ENCODE measurements at places on chromosomes 12 and 14. TPM values are rescaled to one million over a fixed set of nuclear protein-coding genes. Genes with fewer than 3 reads are reported as not detected.

- no peak for DNase-seq
Observed at GRCh38 chr12:22321638-22322037, 12.9 kb downstream of the ST8SIA1 start.

- DNase-seq, result no peak
Observed at GRCh38 chr14:96519970-96520369, 17.8 kb downstream of the PAPOLA start.

DNA sequence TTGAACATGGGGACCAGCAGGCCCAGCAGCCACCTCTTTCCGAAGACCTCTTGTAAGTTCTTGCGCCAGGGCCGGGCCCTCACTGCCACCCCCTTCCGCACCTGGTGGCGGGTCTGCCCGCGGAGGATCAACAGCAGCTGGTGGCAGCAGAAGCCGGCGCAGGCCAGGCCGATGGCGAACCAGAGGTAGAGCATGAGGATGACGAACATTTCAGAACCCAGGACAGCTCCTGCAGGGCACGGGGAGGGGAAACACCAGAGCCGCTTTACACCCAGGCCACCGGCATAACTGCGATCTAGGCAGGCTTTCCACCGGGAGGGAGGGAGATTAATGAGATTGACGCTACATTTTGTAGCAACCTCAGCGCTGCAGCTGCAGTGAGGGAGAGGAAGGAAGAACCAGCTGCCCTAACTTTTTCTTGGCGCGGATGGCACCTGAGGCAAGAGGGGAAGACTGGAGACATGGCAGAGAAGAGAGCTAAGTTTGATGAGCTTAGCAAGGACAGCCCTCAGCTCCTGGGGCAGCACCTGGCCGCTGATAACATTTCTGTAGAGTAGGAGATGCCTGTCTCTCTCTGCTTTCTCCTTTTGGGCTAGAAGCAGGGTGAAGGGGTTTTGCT lies 7.8 kb downstream of the ZDHHC22 start:
- DNase-seq, result no peak

DNA sequence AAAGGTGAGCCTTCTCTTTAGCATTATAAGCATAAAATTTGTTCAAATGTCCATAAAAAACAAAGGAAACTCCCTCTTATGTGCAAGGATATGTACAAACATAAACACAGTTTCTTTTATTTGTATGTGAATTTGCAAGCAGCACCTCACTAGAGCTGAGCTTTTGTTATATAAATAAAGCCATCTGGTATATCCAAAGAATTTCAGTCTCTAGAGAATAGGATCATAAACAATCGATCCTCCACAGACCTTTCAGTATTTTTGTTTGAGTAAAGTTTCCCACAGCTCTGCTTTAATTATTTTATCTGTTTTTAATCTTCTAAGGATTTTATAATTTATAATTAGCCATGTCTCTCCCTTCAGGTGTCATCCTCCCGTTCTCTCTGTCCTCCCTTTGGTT lies 89.2 kb downstream of the OTOGL start:
- DNase-seq, result no peak

- DNase-seq, result no peak
Observed at GRCh38 chr12:92486443-92487137, 216.2 kb upstream of the PLEKHG7 start.

DNA sequence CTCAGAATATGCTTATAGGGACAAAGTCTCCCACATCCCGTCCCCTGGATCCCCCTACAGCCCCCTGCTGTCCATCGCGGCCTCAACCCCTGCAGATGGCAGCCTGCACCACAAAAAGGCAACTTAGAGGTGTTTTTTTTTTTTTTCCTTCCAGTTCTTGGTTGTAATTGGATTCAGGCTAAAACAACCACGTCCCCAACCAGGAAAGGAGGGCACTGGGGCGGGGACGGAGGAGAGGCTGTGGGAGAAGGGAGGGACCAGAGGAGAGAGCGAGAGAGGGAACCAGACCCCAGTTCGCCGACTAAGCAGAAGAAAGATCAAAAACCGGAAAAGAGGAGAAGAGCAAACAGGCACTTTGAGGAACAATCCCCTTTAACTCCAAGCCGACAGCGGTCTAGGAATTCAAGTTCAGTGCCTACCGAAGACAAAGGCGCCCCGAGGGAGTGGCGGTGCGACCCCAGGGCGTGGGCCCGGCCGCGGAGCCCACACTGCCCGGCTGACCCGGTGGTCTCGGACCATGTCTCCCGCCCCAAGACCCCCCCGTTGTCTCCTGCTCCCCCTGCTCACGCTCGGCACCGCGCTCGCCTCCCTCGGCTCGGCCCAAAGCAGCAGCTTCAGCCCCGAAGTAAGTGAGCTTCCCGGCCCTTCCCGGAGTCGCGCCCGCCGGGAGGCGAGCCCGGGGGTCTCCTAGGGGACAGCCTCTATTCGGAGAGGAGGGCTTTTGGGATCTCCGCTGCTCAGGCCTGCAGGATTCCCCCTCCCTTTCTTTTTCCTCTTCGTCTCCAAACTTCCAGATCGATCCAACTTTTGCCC lies at the start of gene MMP14:
Gene MMP14, plus strand, starts transcription at position 285 of the 813 bp plus-strand sequence. Its CDS starts 233 bp downstream, at position 518.
- no peak for DNase-seq

GRCh38 chr14:89373185-89373584 lies 43.8 kb downstream of the FOXN3 start:
- no peak for DNase-seq

GRCh38 chr12:84247931-84248330 lies 664.7 kb downstream of the SLC6A15 start:
- no peak for DNase-seq

DNA sequence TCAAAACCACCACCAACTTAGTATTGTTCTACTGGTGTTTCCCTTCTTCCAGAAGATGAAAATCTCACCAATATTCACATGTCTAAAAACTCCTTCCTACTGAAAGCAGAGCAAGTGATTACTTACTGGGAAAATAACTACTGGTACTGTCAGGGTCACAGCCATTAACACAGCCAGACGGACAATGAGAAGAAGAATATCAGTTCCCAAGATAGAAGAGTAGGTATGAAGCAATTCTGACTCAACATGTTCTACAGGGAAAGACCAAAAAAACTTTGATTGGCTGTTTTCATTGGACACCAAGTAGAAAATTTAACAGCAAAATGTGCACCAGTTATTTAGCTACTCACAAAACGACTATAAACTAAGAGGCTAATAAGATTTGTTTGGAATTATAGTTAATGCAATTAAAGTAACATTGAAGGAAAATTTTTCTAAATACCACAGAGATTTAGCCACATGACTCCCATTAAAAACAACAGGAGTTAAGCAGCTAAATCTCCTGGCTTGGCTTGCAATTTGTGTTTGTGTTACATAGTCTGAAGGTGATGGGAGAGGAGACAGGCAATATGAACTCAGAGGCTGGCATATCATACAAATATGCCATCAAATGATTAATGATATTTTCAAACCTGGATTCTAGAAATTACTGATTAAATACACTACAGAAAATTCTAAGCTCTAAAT lies 9.5 kb downstream of the SLC38A2 start:
- DNase-seq, result no peak

CD163L1 gene
- 27.0 TPM for total RNA-seq

AKAP6 gene
- 1.9 TPM for total RNA-seq

DNA sequence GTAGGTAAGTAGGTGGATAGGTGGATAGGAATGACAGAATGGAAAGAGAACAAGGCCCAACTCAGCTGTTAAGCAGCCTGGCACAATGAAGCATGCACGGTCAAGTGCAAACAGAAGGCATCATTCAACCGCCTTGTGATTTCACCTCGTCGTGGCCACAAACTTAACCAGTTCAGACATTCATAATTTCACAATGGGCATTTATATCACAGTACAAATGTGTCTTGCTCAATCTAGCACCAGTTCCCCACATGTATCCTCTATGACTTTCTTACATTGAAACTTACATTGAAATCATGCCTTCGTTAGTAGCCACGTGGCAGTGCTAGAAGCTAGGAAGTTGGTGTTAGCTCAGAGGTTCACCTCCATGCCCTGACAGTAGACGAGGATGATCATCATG lies 207.5 kb downstream of the ETV6 start:
- DNase-seq, result no peak

GRCh38 chr12:13530966-13531365 lies 334.4 kb downstream of the EMP1 start:
- DNase-seq, result no peak

DNA sequence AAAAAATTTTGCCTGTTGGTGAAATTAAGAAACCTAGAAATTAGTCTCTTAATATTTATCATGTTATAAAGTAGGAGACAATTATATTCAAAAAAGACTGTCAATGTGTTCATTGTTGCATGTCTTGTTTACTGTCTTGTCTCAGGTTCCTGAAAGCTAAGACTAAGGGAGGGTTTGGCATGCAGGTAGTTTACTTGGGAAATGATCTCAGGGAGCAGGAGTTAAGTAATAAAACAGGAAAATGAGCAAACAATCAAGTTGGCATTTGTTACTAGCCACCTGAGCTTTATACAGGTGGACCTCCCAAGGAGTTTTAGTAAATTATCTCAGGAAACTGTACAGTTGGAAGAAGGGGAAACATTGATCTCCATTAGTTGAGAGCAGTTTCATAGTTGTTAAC lies 188.0 kb upstream of the MDGA2 start:
- no peak for DNase-seq

TCL1B gene
- not detected for total RNA-seq

PSMC6 gene
- 71.7 TPM for total RNA-seq

BCL2L2 gene
- total RNA-seq, result 25.5 TPM

GRCh38 chr12:91100906-91101305 lies 10.4 kb downstream of the LUM start:
- DNase-seq, result no peak

DNA sequence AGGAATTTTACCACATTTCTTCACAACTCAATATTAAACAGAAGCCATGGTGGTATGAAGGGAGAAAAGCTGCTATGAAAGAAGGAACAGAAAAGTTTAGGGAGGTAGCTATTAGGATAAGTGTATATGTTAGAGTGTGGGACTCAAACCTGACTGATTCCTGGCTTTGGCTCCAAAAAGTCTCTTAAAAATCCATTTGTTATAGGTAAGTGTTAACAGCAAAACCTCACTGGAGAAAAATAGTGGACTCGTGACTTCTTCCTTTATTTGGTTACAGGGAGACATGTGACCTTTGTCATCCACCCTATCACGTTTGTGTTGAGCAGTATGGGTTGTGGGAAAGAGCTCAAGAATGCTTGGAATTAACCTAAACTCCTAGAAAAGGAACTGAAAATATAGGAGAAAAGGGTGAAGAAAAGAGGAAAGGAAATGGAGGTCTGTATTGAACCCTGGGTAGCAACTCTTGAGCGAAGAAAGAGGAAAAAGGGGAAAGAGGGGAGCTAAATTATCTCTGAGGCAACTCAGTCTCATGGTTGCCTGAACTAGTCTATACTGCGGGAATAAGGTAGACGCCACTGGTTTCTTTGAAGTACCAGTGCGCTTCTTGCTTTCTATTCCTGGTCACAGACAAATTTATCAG lies 3.6 kb upstream of the EID3 start:
- no peak for DNase-seq

KLRD1 gene
- total RNA-seq, result 0.27 TPM

MORN3 gene
- 0.34 TPM for total RNA-seq

- DNase-seq, result no peak
Observed at GRCh38 chr14:92677087-92677668, 71.2 kb downstream of the LGMN start.

GRCh38 chr12:115075552-115076170 lies 391.7 kb upstream of the TBX3 start:
- DNase-seq, result no peak

GRCh38 chr12:64568298-64568697 lies 42.0 kb upstream of the RASSF3 start:
- DNase-seq, result no peak

ORMDL2 gene
- total RNA-seq, result 25.5 TPM

RDH12 gene
- 0.27 TPM for total RNA-seq

DNA sequence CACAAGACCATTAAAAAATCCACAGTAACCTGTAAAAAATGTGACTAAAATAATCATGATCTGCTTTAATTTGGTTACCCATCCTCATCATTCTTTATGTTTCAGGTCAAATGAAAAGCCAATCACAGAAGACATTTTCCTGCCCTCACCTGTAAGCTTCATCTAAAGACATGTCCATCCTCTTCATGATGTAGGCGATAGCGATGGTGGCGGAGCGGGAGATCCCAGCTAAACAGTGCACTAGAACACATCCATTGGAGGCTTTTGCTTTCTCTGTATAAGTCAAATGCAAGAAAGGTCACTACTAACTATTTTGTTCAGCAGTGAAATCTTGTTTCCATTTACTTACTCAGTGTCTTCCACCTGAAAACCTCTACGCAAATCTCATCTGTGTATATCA lies 82.6 kb downstream of the DUSP16 start:
- DNase-seq, result no peak

AMDHD1 gene
- total RNA-seq, result 3.0 TPM

AKAP5 gene
- 0.54 TPM for total RNA-seq

TSPAN19 gene
- total RNA-seq, result 0.32 TPM

KLHDC1 gene
- total RNA-seq, result 0.98 TPM

TGM1 gene
- 5.6 TPM for total RNA-seq

PRR4 gene
- 2.2 TPM for total RNA-seq

DNA sequence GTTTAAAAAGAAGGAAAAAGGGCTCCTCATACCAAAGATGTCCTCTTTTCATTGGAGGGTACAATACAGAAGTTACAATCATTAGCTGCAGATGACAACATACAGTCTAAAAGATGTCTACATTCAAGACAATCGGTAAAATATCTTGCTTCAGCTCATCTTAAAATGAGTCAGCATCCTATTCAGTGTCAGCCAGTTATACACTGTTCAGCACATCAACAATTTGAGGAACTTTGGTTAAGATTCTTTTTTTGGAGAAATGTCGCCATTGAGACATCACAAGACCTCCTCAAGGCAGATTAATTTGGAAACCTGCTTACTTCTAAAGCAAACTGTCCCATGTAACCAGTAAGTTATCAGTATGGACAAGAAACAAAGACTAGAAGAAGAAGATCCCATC lies 100.7 kb upstream of the SLC38A4 start:
- no peak for DNase-seq

- no peak for DNase-seq
Observed at GRCh38 chr12:70719672-70720420, 82.6 kb upstream of the PTPRB start.

RAP1B gene
- total RNA-seq, result 79.2 TPM

GRCh38 chr12:31620311-31620710 lies 29.4 kb upstream of the DENND5B start:
- no peak for DNase-seq

DNA sequence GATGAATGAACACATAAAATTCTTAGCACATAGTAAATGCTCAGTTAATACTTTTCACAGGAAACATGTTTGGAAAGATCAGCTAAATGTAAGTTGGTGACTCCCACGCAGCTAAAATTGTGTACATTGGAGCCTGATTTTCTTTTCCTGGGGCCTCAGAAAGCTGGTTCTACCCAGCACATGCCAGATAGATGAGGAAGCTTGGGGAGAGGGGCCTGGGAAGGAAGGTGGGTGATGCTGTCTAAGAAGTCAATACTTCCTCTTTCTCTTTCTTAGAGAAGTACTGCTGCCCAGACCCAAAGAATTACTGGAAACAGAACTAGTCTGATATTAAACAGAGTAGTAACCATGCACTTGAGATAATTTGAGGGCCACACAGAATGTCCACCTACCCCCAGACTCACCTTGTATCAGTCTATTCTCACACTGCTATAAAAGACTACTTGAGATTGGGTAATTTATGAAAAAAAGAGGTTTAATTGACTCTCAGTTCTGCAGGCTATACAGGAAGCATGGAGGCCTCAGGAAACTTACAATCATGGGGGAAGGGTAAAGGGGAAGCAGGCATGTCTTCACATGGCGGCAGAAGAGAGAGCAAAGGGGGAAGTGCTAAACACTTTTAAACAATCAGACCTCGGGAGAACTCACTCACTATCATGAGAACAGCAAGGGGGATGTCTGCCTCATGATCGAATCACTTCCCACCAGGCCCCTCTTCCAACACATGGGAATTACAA lies 123.3 kb upstream of the MED13L start:
- DNase-seq, result no peak

- DNase-seq, result no peak
Observed at GRCh38 chr14:64556526-64556925, 6.8 kb downstream of the PPP1R36 start.

RFLNA gene
- not detected for total RNA-seq

Measured in HCT116 (cell line).